ENCODE measurements at places on chromosomes 2 and 18.

DNA sequence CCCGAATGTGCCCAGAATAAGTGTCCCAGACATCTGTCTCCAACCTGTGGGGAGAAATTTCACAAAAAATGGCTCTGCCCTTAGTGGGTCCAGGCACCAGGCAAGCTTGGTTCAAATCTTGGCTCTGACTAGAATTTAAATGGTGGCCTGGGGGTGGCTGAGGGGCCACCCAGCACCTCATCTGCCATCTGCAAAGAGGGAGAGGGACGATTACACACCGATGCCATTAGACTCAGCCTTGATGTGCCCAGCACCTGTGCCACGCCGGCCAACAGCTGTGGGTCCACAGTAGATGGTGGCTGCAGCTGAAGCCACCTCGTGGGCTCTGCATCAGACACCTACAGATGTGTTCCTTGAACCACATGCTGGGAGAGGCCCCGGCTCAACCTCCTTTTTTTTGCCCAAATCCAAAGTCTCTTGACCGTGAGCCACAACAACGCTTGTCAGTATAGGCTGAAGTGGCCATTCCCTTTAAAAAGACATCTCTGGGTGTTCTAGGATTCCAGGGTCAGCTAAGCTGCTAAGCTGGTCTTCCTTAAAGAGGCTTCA is 222.0 kb upstream of the RAB6C start:
- DNase-seq = no peak

DNA sequence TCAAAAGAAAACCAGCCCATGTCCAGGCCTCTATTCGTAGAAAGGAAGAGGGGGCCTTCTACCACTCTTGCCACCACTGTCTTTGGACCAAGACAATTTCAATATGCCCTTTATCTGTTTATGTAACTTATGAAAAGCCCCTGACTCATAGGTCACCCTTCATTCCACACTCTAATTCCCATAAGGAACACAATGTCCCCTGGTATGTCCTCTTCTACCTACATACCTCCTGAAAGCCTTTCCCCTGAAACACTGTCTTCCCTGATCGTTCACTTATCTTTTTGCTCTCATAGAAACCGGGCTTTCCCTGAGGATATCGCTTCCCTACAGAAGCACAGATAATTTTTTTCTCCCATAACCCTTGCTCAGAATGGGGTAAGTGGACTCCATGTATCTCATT is 13.3 kb downstream of the EIF2AK3 start:
- DNase-seq = no peak

DNA sequence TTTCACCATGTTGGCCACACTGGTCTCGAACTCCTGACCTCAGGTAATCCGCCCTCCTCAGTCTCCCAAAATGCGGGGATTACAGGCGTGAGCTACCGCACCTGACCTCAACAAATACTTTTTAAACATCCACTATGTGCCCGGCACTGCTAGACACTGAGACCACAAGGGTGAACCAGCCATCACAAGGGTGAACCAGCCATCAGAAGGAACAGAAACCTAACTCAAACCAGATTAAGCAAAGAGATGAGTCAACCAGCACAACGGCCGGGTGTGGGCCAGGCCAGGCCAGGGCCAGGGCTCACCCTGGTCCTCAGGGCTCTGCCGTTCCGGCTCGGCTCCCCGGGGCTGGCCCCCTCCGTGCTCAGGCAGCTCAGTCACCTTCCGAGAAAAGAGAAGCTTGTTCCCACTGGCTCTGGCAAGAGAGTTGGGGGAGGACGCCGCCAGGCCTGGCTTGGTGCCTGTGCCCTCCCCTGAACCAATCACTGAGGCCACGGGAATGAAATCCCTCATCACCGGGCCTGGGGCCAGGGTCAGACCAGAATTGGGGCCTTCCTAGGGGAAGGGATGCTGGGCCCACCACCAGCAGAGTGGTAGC is 4.4 kb downstream of the TEX44 start:
- DNase-seq = no peak

GRCh38 chr2:39492716-39493115 is 55.6 kb upstream of the MAP4K3 start:
- no peak for DNase-seq

- no peak for DNase-seq
Measured at GRCh38 chr2:181268174-181268867, 188.9 kb upstream of the ITGA4 start.

DNA sequence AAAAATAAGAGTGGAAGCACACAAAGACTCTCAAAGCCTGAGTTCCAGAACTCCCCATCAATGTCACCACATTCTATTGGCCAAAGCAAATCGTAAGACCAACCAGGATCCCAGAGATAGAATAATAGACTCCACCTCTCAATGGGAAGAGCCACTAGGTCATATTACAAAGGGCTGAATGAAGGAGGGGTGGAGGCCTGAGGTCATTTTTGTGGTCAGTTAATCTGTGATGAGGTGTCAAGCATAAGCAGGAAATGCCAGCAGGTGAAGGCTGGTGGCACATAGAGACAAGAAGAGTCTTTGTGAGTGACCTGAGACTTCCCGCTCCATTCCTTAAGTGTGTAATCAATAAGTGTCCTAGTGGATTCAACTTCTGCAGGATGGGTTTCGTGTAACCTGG is 144.3 kb downstream of the TFCP2L1 start:
- DNase-seq = peak; percentile 29

- no peak for DNase-seq
Measured at GRCh38 chr18:21908711-21909110, 168.1 kb downstream of the MIB1 start.

DNA sequence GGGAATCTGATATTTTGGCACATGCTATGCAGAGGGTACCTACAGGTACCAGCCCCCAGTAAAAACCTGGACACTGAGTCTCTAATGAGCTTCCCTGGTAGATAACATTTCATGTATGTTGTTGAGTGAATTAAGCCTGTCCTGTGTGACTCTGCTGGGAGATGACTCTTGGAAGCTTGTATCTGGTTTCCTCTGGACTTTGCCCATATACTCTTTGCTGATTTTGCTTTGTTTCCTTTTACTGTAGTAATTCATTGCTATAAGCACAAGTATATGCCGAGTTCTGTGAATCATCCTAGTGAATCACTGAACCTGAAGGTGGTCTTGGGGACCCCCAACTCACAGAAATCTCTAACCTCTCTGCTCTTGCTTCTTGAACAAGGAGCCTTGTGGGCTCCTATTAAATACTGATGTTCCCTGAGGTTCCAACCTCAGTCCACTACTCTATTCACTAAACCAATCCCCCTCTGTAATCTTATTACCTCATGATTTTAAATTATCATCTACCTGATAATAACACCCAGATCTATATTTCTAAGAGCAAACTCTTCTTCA is 94.3 kb upstream of the WDSUB1 start:
- no peak for DNase-seq

DNA sequence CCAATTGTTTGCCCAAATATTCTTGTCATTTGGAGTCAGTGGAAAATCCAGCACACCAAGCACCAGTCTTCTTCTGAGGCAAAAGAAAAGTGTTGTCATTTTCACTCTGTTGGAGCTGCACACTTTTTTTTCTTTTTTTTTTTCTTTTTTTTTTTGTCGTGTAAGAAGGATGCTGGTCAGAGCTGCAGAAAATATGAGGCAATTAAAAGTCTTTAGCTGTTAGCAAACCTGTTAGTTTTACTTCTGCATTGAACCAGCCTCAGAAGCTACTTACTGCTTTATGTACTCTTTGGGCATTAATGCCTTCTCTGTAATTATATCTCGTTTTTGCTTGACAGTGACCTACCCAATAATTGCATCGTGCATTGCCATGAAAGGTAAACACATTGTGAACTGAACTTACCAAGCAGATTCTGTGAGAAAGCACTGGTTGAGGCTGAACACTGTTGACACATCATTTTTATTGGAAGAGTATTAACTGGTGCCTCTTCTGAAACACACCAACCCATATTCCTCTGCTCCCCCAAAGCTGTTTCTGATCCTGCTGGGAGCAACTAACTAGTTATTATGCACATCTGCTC is 165.4 kb downstream of the CAPN13 start:
- DNase-seq = no peak

GRCh38 chr2:217851191-217852020 is 151.4 kb downstream of the TNS1 start:
- DNase-seq = no peak

DNA sequence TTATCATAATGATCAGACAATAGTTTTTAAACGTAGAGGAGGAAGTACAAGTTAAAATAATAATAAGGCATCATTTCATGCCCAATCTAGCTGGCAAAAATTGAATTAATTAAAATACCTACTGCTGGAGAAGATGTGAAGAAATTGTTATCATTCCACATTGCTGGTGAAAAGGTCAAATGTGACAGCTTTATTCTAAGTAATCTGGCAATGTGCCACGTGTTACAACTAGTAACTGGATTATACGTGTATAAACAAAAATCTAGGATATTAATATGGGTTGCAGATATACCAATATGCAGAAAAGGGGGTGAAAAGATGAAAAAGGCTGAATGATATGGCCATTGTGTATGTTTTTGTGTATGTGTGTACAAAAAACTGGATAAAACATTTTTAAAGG is 32.4 kb downstream of the SMAD2 start:
- DNase-seq = peak; percentile 19

DNA sequence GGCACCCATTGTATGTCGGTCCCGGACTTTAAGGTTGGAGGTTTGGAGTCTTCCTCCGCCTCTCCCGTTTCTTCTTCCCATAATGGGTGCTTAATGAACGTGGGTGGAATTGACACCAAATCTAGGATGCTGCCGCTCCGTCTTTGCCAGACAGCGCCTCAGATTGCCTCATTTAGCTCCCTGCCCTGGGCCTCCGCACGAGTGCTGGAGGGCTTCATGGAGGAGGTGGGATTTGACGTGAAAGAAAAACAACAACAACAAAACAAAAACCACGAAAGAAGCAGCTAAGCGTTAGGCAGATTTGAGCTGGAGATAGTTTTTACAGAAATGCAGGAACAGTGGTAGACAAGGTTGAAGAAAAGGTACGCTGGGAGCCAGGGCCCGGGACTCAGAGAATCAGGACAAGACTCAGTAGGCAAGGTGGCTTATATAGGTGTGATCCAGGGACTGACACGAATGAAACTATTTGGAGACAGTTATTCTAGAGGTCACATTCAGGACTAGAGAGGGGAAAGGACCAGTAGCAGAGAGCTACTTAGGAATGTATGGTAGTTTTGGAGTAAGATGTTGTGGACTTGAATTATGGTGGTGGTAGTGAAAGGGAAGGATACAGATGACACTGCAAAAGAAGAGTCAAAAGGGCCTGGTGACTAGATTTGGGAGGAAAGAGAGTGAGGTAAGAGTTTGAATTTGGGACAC is 605 bp downstream of the ZNF2 start:
- no peak for DNase-seq

GRCh38 chr2:226579519-226579918 is 220.1 kb downstream of the IRS1 start:
- no peak for DNase-seq

DNA sequence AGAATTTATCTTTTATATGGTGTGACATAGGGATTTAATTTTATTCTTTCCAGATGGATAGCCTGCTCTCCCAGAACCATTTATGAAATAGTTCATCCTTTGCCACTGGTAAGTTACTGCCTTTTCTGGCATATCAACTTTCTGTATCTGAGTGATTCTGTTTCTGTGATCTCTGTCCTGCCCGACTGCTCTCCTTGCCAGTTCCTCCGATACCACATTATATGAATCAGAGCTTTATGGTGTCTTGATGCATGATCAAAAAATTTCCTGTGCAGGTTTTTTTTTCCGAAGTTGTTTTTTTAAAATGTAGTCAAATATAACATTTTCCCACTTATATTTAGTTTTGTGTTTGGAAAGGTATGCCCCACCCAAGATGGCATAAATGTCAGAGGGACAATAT is 242.5 kb downstream of the CYP26B1 start:
- no peak for DNase-seq

- DNase-seq = no peak
Measured at GRCh38 chr18:37701967-37702366, 136.4 kb upstream of the CELF4 start.

- peak; percentile 31 for DNase-seq
Measured at GRCh38 chr2:231923010-231923344, 3.2 kb downstream of the NPPC start.

GRCh38 chr18:11512096-11513025 is 97.0 kb upstream of the SLC35G4 start:
- DNase-seq = peak; percentile 44

GRCh38 chr18:48295586-48296311 is 113.4 kb downstream of the ZBTB7C start:
- DNase-seq = peak; percentile 78

DNA sequence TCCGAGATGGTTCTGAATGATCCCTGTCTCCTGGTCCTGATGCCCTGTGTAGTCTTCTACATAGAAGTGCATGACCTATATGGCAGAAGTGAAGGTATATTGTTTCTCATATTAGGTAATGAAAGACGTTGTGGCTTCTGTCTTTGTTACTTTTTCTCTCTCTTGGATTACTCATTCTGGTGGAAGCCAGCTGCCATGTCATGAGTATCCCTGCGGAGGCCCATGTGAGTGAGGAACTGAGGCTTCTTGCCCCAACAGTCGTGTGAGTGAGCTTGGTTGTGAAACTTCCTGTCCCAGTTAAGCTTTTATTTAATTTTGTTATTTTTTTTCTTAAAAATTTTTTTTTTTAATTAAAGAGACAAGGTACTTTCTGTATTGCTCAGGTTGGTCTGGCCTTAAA is 134.7 kb downstream of the UBR3 start:
- DNase-seq = no peak

DNA sequence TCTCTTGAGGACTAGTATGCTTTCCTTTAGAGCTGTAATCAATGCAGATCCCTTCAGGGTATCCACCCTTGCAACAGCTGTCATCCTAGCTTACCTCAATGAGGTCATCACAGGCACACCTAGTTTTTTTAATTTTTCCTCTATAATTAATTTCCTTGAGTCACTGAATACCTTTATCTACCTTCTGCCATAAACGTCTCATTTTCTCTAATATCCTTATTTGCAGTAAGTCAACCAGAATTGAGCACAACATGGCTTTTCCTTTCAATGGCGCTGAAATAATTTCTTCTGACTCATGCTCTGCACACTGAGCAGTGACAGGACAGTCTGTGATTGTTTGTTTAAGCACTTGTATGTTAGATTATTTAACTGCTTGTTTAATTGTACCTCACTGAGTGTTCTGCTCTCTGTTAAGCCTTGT is 49.4 kb downstream of the ETAA1 start:
- peak; percentile 87 for DNase-seq

DNA sequence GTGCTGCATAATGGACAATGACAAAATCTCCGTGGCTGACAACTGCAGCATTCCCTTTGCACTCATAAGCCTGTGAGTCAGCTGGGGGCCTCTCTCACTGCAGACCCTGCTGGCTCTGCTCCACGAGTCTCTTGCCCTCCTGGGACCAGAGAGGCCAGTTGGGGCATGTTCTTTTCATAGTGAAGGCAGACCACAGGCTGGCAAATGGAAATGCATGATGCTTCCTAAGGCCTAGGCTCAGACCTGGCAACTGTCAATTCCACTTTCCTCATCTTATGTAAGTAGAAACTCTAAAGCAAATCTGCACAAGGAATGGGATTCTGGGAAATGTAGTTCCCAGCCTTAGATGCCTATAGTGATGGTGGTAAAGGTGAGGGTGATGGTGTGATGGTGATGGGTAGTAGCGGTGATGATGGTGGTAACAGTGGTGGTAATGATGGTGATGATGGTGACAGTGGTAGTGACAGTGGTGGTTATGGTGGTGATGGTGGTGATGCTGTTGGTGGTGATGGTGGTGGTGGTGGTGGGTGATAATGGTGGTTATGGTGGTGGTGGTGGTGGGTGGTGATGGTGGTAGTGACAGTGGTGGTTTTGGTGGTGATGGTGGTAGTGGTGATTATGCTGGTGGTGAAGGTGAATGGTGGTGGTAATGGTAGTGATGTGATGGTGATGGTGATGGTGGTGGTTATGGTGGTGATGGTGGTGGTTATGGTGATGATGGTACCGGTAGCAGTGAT is 185.8 kb upstream of the ARL4C start:
- DNase-seq = peak; percentile 7

Data from DMS53 (cell line).